Effector CD4-positive, alpha-beta T cell (primary cell): ENCODE measurements at places on chromosomes 5 and 9.

- DNase-seq = no peak
Observed at GRCh38 chr9:114478871-114479270, 26.4 kb downstream of the WHRN start.

DNA sequence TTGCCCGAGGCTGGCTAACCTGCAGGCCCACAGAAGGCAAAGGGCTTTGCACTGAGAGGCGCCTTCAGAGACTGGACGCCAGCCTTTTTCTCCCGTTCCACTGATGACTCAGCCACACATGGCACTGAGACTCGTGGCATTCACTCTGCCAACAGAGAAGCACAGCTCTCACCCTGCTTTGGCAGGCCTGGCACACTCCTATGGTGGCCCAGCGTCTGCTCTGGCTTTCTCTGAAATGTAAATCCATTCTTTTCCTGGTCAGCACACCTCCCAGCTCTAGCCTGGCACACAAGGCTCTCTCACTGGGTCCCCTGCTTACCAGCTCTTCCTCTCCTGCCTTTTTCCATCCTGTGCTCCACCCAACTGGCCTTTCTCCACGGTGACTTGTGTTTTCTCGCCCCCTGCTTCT lies 5.9 kb upstream of the MELK start:
- DNase-seq = no peak

DNA sequence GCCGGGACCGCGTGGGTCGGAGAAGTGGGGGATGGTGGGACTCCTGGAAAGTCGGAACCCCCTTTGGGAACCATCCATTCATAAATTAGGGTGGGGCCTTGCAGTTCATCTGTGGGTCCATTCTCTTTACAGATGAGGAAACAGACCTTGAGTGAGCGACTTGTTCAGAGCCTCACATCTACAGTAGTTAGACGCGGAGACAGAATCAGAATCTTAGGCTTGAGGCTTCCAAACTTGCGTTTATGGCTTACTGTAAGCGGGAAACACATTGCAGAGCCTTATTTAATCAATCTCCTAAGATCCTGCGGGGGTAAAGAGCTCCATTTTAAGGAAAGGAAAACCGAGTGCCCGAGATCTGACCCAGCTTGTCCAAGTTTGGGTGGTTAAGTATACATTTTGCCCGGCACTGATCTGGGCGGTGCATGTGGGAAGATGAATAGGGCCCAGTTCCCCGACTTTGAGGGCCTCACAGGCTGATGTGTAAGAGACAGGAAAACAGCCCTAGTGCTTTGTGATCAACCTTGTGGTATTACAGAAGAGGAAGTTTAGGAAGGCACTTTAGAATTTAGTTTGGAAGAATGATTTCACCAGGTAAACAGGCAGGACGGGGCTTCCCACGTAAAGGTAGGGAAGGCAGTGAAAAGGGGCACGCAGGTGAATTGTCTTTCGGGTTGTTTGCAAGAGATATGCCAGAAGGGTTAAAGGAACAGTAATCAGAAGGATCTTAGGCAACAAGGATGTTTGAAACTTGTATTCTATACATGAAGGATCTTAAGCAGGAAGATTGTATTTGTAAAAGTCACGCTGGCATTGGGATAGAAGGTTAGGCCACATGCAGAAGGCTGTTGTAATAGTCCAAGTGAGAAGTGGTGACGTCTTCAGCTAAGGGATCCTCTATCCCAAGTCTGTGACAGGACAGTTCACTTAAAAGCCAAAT lies 744 bp downstream of the TARS1 start:
- peak; percentile 11 for DNase-seq

GRCh38 chr9:91729558-91729842 lies 220.5 kb downstream of the ROR2 start:
- no peak for DNase-seq

- no peak for DNase-seq
Observed at GRCh38 chr9:126715382-126715781, 89.5 kb upstream of the ZBTB43 start.
